GM10248 (cell line): ENCODE measurements at places on chromosomes 7 and 10.

- DNase-seq, result peak; percentile 83
Observed at GRCh38 chr7:102426268-102427018, 6.9 kb upstream of the ORAI2 start.

DNA sequence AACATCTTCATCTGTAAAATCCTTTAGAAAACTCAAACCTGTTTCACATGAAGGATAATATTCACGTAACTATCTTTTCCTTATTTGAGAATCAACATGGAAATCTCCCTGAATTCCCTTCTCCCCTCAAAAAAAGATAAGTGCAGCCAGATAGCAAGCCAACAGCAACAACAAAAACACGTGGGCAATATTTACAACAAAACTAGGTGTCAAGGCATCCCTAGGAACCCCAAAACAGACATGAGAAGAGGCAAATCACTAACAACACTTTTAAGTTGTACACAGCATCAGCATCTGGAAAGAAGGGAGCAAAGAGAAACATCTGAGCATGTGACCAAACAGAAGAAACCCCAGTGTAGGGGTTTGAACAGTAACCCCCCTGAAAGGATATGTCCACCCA is 12.2 kb downstream of the ARHGAP21 start:
- DNase-seq, result no peak

DNA sequence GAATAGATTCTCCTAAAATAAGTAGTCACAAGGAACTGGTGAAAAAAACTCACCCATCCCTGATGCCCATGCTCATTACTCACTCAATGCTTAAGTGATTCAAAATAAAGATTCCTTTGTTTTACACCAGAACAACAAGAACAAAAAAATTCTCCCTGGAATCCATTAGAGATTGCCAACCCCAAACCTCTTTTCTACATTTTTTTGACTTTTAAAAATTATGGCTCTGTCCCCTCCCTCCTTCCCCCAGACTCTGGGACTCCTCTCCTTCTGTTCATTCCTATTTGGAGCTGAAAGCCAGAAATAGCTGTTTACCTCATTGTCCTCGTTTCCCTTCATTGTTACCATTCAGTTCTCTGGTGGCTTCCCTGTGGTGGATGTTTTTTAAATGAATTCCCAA is 63.2 kb upstream of the FHIP2A start:
- DNase-seq, result no peak

DNA sequence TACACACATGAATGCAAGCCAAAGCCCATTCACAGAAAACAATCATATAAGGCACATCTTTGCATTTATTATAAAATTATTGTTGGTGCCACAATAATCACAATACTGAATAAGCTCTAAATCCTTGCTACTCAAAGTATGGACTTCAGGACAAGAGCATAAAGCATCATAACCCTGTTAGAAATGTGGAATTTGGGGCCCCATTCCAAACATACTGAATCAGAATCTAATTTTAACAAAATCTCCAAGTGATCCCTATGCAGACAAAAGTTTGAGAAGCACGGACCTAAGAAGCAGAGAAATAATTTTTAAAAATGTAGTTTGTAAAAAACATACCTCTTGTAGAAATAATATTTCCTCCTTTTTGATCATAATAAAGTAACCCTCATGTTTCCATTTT is 199.2 kb downstream of the IMMP2L start:
- no peak for DNase-seq

- DNase-seq, result peak; percentile 50
Observed at GRCh38 chr7:87934699-87935383, 790 bp downstream of the ADAM22 start.

GRCh38 chr10:92291616-92291865 is 574 bp downstream of the MARCHF5 start:
- DNase-seq, result no peak

DNA sequence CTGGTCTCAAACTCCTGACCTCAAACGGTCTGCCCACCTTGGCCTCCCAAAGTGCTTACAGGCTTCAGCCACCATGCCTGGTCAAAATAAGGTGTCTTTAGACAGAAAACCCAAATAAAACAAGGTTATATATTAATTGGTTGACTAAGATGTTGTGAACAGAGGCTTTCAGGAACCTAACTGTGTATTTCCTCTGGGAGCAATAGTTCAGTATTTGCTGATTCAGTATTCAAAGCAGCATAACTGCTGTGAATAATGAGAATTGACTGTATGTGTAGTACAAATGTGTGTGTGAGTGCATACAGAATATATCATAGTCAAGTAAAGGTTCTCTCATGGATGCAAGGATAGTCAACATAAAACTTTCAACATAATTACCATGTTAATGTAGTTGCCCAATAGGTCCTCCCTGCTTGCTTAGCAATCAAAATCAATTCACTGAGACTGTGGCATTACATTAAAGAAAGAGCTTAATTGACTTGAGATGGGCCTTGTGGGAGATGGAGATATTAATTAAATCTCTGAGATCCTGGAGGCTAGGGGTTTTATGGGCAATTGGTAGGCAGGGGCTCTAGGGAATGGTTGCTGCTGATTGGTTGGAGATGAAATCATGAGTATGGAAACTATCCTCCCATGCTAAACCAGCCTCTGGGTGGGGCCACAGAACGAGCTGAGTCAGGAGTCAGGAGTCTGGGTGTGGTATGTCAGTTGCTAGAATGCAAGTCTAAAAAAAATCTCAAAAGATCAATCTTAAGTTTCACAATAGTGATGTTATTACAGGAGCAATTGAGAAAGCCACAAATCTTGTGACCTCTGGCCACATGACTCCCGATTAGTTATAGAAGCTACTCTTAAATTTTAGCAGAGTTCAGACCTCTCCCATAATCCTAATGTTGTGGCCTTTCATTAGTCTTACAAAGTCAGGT is 162.7 kb downstream of the AKR1D1 start:
- no peak for DNase-seq

- no peak for DNase-seq
Observed at GRCh38 chr7:144545330-144545729, 141.8 kb upstream of the NOBOX start.

DNA sequence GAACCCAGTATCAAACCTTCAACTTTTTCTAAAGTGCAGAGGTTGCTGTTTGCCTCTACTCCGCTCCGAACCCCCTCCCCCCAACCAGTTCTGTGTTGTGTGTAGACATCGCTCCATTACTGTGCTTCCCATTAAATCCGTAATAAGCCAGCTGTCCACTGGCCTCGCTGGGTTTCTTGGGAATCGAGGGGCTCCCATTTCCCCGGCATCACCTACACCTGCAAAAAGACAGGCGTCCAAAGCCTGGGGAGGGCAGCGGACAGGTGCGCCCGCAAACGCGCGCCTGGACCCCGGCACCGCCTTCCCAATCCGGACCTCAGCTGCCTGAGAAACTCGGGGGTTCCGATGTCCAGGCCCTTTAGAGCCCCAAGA is 631 bp downstream of the RTKN2 start:
- peak; percentile 11 for DNase-seq

DNA sequence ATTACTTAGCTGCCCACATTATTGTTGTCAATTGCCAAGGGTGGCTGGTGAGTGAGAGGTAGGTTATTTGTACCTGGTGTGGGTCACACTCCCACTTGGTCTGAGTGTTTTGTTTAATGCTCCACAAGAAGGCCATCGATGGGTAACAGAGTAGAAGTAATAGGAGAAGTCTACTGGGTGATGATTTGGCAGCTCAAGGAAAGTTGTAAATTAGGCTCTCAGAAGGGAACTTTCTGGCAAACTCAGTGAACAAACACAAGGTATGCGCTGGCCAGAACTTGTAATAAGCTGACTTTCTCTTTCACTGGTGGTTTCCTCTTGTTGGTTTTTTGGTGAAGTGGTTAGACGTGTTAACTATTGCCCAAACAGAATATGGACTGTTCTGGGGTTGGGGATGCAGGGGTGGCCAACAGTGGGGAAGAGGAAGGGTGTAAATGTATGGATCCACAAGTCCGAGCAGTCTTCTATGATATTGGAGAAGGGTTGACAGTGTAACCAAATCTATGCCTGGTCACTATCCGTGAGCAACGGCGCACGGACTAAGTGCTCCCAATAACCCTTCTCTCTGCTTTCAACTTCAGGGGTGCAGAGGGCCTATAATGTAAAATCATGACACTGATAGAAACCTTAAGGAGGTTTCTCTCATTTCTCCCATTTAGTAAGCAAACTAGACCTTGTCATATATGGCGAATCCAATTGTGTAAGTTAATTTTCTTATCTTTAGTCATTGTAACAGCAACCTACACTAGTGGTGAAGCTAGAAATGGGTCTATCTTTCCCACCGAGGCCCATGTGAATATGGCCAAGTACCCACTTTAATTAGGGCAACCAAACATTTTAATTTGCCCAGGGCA is 212.8 kb downstream of the PTEN start:
- DNase-seq, result no peak

DNA sequence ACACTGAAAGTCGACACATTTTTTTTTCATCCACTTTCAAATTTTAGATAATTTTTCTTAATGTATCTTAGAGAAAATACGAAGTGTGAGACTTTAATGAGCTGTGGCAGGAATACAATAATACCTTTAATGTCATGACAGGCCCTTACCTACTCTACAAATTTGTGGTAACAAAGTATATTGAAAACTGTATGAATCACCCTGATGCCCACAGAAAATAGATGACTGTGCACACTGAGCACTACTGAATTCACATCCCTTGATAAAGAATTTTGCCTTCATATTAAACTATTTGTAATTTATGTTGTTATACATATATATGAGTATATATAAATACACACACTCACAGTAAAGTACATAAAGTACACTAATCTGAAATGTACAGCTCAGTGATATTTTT is 51.7 kb downstream of the AKR1D1 start:
- no peak for DNase-seq

GRCh38 chr10:112004075-112004474 is 179.5 kb downstream of the GPAM start:
- no peak for DNase-seq

DNA sequence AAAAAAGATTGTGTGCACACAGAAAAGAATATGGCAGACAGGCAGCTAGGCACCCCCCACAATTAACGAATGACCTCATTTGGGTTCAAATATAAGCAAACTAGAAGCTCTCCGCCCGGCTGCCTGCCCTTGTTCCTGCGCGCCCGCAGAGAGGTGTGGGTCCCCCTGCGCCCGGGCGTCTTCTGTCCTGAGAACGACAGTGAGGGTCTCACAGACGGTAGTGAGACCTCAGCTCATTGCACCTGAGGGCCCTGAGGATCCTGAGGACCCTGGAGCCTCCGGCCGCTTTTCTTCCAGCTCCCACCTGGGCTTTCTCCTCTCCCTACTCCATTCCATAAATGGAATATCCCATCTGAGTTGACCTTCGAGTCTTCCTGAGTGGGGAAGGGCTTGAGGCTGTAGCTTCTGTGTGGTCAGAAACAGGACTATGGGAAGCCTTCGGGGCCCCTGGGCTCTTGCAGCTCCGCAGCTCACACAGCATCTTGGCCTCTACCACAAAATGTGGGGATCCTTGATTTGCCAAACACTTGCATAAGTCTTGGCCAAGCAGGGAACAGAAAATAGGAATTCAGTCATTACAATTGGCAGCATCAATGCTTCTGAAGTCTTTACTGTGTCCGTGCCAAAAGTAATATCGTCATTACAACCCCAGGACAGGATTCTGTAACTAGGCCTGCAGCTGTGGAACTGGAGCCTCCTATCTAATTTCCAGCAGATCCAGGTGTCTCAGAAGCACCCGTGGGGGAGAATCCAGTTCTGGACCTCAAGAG is 43.8 kb downstream of the JAKMIP3 start:
- no peak for DNase-seq

DNA sequence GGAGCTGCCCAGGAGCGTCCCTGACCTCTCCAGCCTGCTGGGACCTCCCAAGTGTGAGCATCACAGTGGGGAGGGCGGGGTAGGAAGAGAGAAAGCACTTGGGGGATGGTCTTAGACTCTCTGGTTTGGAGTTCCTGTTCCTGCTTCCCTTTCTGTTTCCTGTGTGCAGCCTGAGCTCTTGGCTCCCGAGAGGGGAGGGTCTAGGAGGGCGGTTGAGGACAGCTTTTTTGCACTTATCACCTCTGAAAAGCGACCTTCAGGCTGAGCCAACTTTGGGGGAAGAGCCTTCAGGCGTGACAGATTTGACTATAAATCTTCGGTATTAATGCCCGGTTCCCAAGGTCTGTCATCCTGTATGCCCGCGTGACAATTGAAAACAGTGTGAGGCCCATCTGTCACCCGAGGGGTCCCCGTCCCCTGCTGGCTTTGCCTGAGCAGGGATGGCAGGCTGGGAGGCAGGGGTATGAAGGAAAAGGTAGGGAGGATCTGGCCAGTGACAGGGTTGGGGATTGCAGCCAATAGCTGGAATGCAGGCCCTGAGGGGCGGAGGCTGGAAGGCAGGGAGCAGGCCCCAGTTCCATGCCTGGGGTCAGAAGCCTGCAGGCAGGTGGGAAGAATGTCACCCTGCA is 78.6 kb downstream of the CDH23 start:
- DNase-seq, result no peak

- no peak for DNase-seq
Observed at GRCh38 chr10:129339841-129340240, 127.2 kb upstream of the MGMT start.

- no peak for DNase-seq
Observed at GRCh38 chr7:158018971-158019645, 568.5 kb downstream of the PTPRN2 start.

DNA sequence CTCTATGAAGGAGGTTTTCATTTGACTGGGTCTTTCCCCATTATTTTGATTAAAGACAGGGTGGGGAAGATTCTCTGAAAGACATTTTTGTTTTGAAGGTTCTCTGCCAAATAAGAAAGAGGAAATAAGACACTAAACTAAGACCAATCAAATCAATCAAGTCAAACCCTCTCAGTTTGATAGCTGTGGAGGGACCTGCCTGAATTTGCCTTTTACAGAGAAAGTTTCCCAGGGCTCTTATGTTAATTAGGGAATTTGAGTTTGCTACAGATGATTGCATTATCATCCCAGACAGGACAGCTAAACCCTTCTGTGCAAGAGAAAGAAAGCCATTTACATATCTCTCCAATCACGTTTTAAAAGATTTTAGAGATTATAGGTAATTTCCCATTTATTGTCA is 80.0 kb downstream of the CSTF2T start:
- no peak for DNase-seq

DNA sequence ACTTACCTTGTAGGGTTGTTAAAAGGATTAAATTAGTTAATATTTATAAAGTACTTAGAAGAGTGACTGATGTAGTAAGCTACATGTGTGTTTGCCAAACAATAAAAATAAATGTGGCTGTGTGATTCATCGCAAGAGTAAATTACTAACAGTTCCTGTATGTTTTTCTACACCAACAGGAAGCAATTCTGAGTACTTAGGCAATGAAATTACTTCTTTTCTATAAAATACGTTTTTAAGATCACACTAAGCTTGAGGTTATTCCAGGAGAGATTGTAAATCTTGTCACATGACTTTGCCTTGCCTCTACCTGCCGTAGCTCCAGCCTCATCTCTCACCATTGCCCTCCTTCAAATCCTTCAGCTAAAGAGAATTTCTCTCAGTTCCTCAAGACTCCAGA is 18.1 kb upstream of the GSTK1 start:
- DNase-seq, result no peak

- DNase-seq, result no peak
Observed at GRCh38 chr10:125609859-125610258, 73.1 kb downstream of the TEX36 start.

DNA sequence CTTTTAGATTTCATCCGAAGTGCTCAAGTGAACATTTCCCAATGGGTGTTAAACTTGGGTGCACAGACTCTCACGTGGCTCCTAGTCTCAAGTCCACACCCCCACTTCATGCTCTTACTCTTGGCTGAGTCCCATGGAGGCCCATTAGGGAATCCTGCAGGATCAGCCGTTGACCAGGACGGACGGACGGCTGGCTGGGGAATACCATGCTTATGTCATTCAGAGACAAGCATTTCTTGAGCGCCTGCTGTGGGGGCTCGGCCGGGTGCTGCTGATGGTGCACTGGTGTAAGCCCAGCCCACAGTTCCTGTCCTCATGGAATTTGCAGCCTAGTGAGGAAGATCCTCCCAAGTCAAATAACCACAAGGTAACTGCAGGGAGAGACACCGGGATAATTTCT is 44.7 kb downstream of the PITRM1 start:
- DNase-seq, result no peak
